Ovary (tissue), 10 donors: ENCODE measurements at places on chromosomes 1 and 21. TPM values are rescaled to one million over a fixed set of nuclear protein-coding genes. Genes with fewer than 3 reads are reported as not detected.

Gene NEXN
- total RNA-seq = 6.2 TPM

Gene ASH1L
- 86.8 TPM for total RNA-seq

Gene KCNE2
- 0.33 TPM for total RNA-seq

Gene CFAP141
- total RNA-seq = 2.4 TPM

Gene HES3
- not detected for total RNA-seq

- no peak for DNase-seq
- no peaks in the 10 kb centered on the region for H3K4me1 ChIP-seq
- no peak overlapping the region for H3K27ac ChIP-seq
- no peaks in the 10 kb centered on the region for H3K36me3 ChIP-seq
Observed at GRCh38 chr1:184682956-184683355, 71.7 kb downstream of the EDEM3 start.

DNA sequence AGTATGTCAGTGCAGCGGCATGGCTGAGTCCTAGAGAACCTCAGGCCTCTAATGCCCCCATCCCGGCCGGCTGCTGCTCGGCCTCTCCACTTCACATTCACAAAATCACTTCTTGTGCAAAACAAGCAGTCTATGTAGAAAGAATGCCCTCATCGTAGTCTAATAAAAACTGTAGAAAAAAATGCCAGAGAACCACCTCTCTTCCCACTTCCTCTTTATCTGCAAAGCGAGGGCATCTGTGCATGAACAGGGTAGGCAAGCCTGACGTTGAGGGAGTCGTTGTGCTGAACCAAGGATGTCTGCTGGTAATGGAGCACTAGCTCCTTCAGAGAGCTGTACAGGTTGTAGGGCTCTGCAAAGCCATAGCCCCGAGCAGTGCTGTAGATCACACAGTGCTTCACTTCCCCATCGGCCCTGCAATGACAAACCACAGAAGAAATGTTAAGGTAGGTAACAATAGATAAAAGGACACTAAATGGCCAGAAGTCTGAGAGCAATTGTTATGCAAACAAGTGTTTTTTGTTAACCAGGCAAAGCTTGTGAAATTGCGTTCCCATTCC lies 88.9 kb downstream of the PIK3R3 start:
- peaks cover 11% of the 10 kb centered on the region for H3K4me1 ChIP-seq
- no peak overlapping the region for H3K4me3 ChIP-seq
- no peak for DNase-seq
- no peaks in the 10 kb centered on the region for H3K36me3 ChIP-seq
- H3K27me3 ChIP-seq = no peaks in the 10 kb centered on the region
- peak overlapping the region; percentile 4 for H3K27ac ChIP-seq

- DNase-seq = no peak
- H3K27ac ChIP-seq = no peak overlapping the region
- H3K4me3 ChIP-seq = no peak overlapping the region
- no peaks in the 10 kb centered on the region for H3K36me3 ChIP-seq
- H3K4me1 ChIP-seq = no peaks in the 10 kb centered on the region
Observed at GRCh38 chr1:192382758-192383157, 66.0 kb downstream of the RGS21 start.

- no peaks in the 10 kb centered on the region for H3K4me1 ChIP-seq
- no peaks in the 10 kb centered on the region for H3K36me3 ChIP-seq
- no peak overlapping the region for H3K27ac ChIP-seq
Observed at GRCh38 chr1:119314001-119314796, 54.4 kb upstream of the HAO2 start.

DNA sequence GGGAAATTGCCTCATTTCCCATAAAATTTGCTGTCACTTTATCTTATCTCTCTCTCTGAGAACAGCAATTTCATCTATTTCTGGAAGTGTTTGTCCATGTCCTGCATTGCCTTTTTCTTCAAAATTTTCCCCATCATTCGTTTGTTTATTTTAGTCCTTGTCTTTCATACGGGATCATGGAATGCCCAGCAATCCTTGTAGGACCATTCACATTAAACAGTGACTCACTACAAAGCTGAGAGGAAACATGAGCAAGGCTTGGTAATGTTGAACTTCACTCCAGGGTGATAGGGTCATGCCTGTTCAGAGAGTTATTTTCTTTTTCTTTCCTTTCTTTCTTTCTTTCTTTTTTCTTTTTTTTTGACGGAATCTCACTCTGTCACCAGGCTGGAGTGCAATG lies 32.2 kb upstream of the HNRNPU start:
- H3K4me3 ChIP-seq = no peak overlapping the region
- H3K4me1 ChIP-seq = no peaks in the 10 kb centered on the region
- no peak for DNase-seq
- no peaks in the 10 kb centered on the region for H3K27me3 ChIP-seq
- no peak overlapping the region for H3K27ac ChIP-seq

DNA sequence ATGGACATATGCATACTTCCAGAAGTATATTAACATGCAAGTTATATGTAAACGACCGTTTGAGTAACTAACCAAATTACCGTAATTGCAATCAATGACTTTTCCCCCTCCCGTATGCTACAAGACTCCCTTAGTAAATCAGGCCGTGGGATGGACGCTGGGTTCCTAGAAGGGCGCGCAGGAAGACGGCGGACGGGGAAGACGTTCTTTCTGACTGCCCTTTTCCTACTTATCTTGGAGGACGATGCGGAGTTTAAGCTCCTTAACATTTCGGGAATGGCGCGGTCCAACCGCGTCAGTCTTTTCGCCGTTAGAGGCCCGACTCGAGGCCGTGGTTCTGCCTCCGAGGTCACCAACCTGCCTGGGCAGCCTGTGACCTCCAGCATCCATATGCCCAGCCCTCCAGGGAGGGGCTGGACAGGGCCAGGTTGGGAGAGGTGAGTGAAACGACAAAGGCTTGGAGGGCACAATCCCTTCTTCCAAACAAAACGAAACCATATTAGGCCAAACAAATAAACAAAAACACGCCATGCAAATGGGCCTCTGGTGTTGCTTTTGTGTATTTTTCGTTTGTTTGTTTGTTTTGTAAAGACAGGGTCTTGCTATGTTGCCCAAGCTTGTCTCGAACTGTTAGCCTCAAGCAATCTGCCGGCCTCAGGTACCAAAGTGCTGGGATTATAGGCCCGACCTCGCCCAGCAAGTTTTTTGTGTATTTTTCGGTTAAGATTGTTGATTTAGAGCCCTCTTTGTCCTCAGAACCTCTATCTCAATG lies 873 bp upstream of the PI4KB start:
- H3K4me3 ChIP-seq = peak overlapping the region; percentile 94
- no peaks in the 10 kb centered on the region for H3K36me3 ChIP-seq
- peak overlapping the region; percentile 1 for H3K27ac ChIP-seq

GRCh38 chr1:208178091-208178529 lies 66.1 kb downstream of the PLXNA2 start:
- no peak for DNase-seq
- H3K4me1 ChIP-seq = peaks cover 33% of the 10 kb centered on the region
- H3K27me3 ChIP-seq = no peaks in the 10 kb centered on the region
- H3K27ac ChIP-seq = no peak overlapping the region
- no peak overlapping the region for H3K4me3 ChIP-seq

- no peaks in the 10 kb centered on the region for H3K36me3 ChIP-seq
- no peak for DNase-seq
- H3K27ac ChIP-seq = no peak overlapping the region
Observed at GRCh38 chr21:39452207-39452969, 618 bp downstream of the SH3BGR start.

- peaks cover 14% of the 10 kb centered on the region for H3K4me1 ChIP-seq
- H3K27me3 ChIP-seq = no peaks in the 10 kb centered on the region
- H3K27ac ChIP-seq = peak overlapping the region; percentile 21
- no peak for DNase-seq
Observed at GRCh38 chr1:94654459-94654858, 112.9 kb upstream of the F3 start.

DNA sequence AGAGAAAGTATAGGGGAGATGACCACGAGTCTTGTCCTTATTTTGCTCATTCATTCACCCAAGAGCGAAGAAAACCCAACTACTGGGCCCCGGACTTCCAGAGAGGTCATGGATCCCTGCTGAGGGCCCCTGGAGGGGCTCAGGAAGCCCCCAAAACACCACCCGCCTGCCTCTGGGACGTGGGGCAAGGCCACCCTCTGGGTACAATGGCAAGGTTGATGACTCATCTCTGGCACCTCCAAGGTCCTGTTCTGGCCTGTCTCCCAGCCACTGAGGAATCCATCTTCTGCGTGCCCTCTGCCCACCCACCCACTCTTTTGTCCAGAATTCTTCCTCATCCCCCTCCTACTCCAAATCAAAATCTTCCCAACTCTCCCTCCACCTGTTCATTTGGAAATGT lies 21.3 kb upstream of the PRDM15 start:
- no peak overlapping the region for H3K27ac ChIP-seq
- no peaks in the 10 kb centered on the region for H3K27me3 ChIP-seq
- DNase-seq = no peak
- peaks cover 4% of the 10 kb centered on the region for H3K4me1 ChIP-seq
- no peak overlapping the region for H3K4me3 ChIP-seq
- no peaks in the 10 kb centered on the region for H3K36me3 ChIP-seq

- no peaks in the 10 kb centered on the region for H3K36me3 ChIP-seq
- no peaks in the 10 kb centered on the region for H3K4me1 ChIP-seq
- H3K4me3 ChIP-seq = no peak overlapping the region
- DNase-seq = no peak
- H3K27me3 ChIP-seq = no peaks in the 10 kb centered on the region
Observed at GRCh38 chr1:219041141-219041540, 132.5 kb upstream of the LYPLAL1 start.

DNA sequence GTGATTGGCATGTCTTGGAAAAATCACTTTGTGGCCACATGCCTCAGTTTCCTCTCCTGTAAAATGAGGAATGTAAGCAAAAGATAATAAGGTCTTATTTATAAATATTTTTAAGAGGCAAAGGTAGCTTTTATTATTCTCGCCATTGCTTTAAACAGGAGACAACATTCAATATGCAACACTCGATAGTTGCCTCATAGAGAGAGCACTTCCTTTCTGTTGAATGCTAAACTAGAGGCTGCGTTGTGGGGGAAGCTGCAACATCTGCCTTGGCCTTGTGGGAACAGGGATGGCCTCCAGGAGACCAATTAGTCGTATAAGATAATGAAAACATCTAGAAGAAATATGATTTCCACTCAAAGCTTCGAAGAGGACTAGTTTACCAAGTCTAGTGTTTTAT lies 3.5 kb downstream of the OSCP1 start:
- H3K36me3 ChIP-seq = no peaks in the 10 kb centered on the region
- no peak for DNase-seq
- H3K27ac ChIP-seq = no peak overlapping the region

GRCh38 chr1:162029157-162029556 lies 5.5 kb upstream of the OLFML2B start:
- no peak overlapping the region for H3K4me3 ChIP-seq
- no peaks in the 10 kb centered on the region for H3K27me3 ChIP-seq
- no peak for DNase-seq
- no peaks in the 10 kb centered on the region for H3K4me1 ChIP-seq

DNA sequence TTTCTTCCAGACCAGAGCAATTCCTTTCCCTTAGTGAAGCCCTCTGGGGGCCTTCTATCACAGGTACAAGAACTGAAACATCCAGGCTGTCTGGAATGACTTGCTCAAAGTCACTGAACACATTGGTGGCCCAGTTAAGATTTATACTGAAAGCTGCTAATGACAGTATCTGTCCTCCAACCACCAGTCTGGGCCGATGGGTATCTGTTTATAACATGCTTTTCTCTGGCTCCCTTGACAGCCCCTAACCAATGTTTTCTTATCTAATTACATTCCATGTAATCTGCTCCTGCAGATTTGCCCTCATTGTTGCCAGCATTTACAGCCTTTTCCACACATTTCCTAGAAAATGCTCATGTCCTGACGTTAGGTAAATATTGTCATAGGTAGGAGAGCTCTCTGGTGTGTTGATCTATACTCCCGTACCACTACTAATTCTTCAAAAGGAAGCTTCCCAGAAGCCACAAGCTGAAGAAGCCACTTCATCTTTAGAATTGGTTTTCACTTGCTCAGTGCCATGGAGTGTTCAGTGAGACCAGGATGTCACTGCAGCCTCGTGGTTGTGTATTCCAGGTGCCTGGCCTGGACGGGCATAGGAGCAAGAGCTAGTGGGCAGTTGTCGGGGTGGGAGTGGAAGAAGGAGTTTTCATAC lies 163.9 kb downstream of the TSEN15 start:
- H3K4me3 ChIP-seq = no peak overlapping the region
- no peaks in the 10 kb centered on the region for H3K4me1 ChIP-seq
- no peak for DNase-seq

DNA sequence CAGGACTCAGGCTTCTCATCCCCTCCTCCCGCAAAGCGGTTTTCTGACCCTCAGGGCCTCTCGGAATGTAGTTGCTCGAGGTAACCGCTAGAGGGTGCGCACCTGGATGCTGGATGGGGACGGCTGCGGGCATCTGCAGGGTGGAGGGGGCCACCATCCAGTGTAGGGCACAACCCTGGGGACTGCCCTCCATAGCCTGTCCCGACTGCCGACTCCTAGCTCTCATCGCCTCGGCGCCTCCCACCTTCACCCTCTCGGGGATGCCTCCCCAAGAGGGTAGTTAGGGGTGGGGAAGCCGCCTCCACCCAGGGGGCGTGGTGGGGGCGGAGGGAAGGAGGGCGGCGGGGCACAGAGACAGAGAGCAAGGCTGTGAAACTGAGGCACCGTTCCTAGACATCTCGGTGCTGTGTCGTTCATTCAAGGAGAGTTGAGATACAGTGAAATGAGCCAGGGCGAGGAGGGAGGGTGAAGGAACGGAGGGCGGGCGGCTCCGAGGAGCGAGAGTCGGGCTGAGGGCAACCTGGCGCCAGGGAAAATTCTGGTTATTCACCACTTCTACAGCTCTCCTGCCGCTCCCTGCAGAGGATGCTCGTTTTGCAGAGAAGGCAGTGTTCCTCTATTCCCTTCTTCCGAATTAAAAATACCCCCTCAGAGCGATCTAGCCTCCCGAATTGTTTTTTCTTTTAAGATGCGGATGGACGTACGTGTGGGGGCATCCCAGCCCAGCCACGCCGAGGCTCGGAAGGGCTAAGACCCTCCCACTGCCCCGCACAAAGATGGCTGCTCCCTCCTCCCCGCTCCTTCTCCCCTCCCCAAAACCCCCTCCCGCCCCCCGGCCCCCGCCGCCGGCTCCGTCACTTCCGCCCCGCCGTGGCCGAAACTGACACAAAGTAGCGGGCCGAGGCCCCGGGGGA lies at the start of gene ATP8B2:
ATP8B2 (plus strand) TSS at position 857 of the 914 bp plus-strand sequence. CDS start 2,617 bp downstream, outside the sequence.
- H3K27ac ChIP-seq = peak within 1 kb of the TSS; percentile 94
- no peaks in the 10 kb centered on the region for H3K27me3 ChIP-seq
- H3K36me3 ChIP-seq = no peaks in the 10 kb centered on the region
- peak within 1 kb of the TSS; percentile 72 for H3K4me3 ChIP-seq
- peaks cover 17% of the 10 kb centered on the region for H3K4me1 ChIP-seq

- no peaks in the 10 kb centered on the region for H3K27me3 ChIP-seq
- no peak overlapping the region for H3K4me3 ChIP-seq
- DNase-seq = no peak
- no peaks in the 10 kb centered on the region for H3K36me3 ChIP-seq
- H3K27ac ChIP-seq = no peak overlapping the region
Observed at GRCh38 chr1:225737866-225738265, 39.8 kb upstream of the SRP9 start.
